ENCODE measurements at places on chromosomes 1 and 21.

GRCh38 chr1:237673631-237674030, 217.1 kb downstream of the ZP4 start:
- no peak for DNase-seq

- DNase-seq = no peak
Measured at GRCh38 chr1:176338877-176339276, 124.1 kb upstream of the PAPPA2 start.

DNA sequence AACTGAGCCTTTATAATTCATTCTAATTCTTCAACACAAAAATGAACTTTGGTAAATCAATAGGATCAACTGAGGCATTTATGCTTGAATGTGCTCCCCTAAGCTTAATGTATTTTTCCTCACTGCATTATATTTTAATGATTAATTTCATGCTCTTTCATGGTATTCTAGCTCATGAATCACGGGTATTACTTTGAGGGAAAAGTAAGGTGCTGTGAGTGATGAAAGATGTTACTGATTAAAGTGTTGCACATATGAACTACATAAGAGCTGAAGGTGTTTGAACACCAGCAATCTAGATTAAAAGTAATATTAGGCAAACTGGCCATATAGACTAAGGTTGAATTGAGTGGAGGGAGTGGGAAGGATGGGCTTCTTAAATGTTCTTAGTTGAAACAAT, 1.9 kb downstream of the DPYD start:
- DNase-seq = no peak

- DNase-seq = no peak
Measured at GRCh38 chr1:16050328-16050727, 6.7 kb downstream of the CLCNKB start.

DNA sequence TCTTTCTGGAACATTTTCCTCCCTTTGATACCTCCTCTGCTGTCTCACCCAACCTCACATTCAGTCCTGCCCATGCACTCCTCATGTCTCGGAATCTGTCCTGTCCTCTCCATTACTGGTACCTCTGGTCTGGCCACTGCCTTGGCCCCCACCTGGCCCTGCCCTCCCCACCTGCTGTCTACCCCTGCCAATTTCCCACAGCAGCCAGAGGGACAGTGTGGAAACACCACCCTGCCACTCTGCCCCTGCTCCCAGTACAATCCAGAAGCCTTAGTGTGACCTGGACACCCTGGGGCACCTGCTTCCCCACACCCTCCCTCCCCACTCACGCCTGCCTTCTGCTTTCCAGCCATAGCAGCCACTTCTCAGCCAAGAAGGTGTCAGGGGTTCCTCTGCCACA, 534.4 kb downstream of the MATN1 start:
- DNase-seq = no peak

DNA sequence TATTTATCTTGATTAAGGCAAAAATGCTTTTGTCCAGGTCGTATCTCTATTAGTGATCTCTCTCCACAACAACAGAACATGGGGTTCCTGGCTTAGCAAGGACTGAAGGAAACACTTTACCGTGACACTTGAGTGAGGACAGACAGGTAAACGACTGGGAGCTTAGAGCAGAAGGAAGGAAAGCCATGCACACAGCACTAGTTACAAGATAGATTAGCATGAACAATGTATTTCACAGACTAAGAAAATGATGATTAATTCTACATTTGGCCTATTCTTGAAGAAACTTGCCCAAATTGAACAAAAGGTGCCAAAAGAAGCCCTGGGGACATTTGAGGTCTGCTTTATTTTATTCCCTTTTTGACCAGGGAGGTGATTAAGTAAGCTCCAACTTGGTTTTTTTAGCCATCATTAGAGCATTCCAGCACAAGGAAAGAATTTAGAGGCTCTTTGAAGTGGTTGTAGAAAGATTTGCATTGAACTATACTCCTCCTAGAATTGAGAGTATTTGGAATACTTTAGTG, 248.5 kb downstream of the USP25 start:
- DNase-seq = no peak

- DNase-seq = no peak
Measured at GRCh38 chr1:89670711-89671110, 37.8 kb downstream of the LRRC8C start.

- DNase-seq = no peak
Measured at GRCh38 chr1:157105988-157106812, 6.6 kb upstream of the ETV3L start.

DNA sequence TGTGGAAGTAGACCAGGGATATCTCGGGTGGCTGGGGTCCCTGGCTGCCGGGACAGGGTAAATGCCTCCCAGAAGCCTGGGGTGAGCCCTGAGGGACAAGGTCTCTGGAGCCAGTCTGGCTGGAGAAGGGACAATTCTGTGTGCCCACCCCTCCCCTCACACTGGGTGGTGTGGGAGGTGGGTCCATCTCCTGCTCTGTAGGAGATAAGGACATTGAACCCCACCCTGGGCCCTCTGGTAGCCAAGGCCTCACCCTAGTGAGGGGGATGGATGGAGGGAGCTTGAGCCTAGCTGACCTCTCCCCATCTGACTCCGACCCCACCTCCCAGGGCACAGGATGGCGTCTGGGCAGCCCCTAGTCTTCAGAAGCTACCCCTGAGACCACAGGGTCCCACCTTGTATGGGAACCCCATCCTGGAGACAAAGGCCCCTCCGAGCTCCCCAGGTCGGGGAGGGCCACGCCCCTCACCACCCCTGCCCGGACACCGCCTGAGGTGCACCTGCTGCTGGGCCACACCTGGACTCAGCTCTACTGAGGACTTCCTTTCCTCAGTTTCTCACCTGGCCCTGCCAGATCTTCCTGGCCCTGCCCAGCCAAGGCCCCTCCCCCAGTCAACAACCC, 4.3 kb downstream of the AGRN start:
- DNase-seq = no peak

DNA sequence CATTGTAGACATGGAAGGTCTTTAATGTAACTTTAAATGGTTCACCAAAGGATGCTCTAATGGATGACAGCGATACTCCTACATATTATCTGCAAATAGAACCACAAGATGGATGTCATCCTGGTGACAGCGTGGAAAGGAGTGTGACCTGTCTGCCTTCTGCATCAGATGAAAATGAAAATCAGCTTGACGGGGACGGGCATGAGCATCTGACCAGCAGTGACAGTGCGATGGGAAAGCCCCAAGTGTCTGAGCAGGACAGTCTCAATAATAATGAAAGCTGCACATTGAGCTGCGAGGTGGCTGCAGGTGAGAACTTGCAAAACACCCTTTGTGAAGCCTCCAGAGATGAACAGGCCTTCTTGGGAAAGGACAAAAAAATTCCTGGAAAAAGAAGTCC, 25.2 kb downstream of the CNST start:
- no peak for DNase-seq

- DNase-seq = no peak
Measured at GRCh38 chr1:198201956-198202784, 45.4 kb downstream of the NEK7 start.

DNA sequence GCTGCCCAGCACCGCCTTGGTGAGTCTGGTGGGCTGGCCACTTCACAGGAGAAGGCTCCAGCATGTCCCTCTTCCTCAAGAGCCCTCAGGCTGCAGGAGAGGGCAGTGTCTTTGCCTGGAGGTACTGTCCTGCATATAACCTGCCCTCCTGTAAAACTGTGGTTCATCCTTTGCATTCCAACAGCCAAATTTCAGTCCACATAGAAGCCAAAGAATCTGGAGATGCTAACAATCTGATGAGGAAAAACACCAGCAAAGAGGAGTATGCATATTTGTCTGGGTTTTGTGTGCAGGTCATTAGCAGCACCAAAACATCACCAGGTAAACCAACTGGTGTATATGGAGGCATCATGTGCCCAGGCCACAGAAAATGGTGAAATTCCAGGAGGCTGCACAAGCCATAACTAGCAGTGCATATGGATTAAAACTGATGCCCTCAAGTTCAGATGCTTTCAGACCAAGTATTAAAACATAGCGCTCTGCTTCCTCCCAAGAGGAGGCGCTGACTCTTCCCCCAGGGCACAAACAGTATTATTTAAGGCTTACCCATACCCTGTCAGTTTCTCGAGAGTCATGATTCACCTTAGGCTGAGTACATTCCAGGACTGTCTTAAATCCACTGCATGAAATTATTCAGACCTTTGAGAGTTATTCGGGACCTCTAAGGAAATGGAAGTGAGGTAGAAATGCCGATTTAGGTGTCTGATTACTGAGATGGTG, 150.5 kb upstream of the COA6 start:
- DNase-seq = no peak

- no peak for DNase-seq
Measured at GRCh38 chr1:167905182-167905581, 8.8 kb downstream of the ADCY10 start.

GRCh38 chr1:155744711-155745283, 55.9 kb downstream of the DAP3 start:
- no peak for DNase-seq

GRCh38 chr1:19758227-19758830, 41.4 kb downstream of the TMCO4 start:
- DNase-seq = no peak

- DNase-seq = no peak
Measured at GRCh38 chr21:31629972-31630711, 29.4 kb upstream of the SOD1 start.

DNA sequence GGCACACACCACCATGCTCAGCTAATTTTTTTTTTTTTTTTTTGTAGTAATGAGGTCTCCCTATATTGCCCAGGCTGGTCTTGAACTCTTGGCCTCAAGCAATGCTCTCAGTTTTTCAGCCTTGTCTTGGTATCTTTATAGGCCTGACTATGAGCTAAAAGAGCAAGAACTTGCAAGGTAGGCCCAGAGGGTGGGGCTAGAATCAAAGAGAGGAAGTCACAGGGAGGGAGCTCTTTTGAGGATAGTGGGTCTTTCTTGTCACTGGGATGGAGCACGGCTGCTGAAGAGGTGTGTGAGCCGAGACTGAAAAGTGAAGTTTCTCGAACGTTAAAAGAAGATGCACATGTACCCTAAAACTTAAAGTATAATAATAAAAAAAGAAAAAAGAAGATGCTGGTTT, 260.0 kb upstream of the BEND5 start:
- DNase-seq = no peak

GRCh38 chr1:170077926-170078325, 3.4 kb upstream of the KIFAP3 start:
- no peak for DNase-seq

GRCh38 chr1:198291036-198291435, 134.2 kb downstream of the NEK7 start:
- no peak for DNase-seq

DNA sequence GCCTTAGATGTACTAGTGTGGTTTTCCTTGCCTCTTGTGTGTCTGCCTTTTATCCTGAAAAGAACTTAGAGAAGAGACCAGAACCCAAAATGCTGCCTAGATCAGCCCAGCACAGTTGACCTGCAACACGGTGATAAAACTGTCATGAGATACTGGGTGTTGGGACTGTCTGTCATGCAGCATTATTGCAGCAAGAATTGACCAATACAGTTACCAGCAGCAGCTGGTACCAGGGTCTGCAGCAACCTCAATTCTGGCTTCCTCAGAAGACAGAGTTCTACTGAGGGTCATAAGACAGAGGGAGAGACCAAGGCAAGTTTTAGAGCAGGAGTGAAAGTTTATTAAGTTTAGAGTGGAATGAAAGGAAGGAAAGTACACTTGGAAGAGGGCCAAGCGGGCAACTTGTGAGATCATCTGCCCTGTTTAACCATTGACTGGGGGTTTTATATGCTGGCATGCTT, 182.0 kb downstream of the DYRK1A start:
- no peak for DNase-seq

Measured in activated naive CD4-positive, alpha-beta T cell (primary cell).